ENCODE measurements at places on chromosomes 2 and 18. TPM values are rescaled to one million over a fixed set of nuclear protein-coding genes. Genes with fewer than 3 reads are reported as not detected.

Gene SRD5A2
- polyA plus RNA-seq = 0.08 TPM

Gene TTLL4
- 43.7 TPM for polyA plus RNA-seq

Gene NTSR2
- polyA plus RNA-seq = not detected

Gene SERPINB2
- 0.14 TPM for polyA plus RNA-seq

Gene MC2R
- not detected for polyA plus RNA-seq

Gene PLEK
- 7.7 TPM for polyA plus RNA-seq

Gene EGR4
- not detected for polyA plus RNA-seq

Gene YES1
- polyA plus RNA-seq = 76.0 TPM

Gene SLC11A1
- 2.2 TPM for polyA plus RNA-seq

DNA sequence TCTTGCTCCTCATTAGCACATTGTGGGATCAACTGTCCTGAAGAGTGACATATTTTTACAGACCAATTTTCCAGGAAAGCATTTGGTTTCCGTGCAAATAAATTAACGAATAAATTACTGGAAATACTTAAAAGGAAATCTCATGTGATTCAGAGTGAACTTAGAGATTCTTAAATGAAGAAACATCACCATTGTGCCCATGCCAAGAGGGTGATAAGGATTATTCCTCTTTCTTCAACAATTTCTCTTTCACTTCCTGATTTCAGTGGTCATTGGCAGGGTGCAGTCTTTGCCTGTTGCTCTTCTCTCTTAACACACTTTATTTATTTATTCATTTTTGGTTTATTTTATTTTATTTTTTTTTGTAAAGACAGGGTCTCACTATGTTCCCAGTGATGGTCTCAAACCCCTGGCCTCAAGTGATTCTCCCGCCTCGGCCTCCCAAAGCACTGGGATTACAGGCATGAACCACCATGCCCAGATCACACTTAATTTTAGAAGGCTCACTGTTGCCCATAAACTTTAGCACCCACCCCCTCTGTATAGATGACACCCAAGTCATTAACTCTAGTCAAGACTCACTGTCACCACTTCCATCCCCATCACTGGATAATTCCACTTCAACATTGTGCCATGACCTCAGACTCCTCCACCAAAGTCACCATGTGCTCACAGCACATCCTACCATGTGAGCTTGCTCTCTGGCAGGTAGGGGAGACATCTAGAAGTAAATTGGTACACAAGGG lies 92.6 kb upstream of the CERS6 start:
- no peak for DNase-seq

GRCh38 chr2:58904095-58904494 lies 663.0 kb upstream of the FANCL start:
- no peak for DNase-seq

- DNase-seq = no peak
Observed at GRCh38 chr2:219648176-219648575, 20.7 kb downstream of the SLC4A3 start.

- no peak for DNase-seq
Observed at GRCh38 chr2:241020629-241021190, 22.3 kb downstream of the SNED1 start.

DNA sequence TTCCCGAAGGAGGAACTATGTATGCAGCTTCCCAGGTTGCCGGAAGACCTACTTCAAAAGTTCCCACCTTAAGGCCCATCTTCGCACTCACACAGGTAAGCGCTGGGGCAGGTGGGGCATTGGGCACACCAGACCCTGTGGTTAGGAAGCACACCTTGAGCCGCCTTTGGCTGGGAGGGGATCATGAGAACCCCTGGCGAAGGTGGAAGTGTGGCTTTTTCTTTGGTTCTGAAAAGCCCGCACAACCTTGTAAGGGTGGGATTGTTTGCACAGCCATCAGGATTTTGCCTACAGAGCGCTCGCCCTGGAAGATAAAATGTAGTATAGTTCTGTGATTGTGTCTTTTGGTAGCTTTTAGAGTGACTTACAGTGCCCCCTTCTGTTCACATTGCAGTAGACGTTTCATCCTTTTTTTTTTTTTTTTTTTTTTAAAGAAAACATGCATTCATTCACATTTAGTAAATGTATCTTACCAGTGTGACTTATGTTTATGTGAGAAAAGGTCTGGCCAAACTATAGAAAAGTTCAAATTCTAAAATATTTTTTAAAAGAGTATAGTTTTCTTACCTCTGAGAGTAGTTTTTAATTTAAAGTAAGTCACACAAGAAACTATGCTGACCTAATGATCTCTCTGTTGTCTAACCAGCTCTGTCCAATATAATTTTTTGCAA lies 5.3 kb downstream of the KLF11 start:
- no peak for DNase-seq

GRCh38 chr2:227147023-227147422 lies 17.0 kb downstream of the COL4A4 start:
- DNase-seq = no peak

- no peak for DNase-seq
Observed at GRCh38 chr18:6220129-6220528, 194.6 kb downstream of the L3MBTL4 start.

DNA sequence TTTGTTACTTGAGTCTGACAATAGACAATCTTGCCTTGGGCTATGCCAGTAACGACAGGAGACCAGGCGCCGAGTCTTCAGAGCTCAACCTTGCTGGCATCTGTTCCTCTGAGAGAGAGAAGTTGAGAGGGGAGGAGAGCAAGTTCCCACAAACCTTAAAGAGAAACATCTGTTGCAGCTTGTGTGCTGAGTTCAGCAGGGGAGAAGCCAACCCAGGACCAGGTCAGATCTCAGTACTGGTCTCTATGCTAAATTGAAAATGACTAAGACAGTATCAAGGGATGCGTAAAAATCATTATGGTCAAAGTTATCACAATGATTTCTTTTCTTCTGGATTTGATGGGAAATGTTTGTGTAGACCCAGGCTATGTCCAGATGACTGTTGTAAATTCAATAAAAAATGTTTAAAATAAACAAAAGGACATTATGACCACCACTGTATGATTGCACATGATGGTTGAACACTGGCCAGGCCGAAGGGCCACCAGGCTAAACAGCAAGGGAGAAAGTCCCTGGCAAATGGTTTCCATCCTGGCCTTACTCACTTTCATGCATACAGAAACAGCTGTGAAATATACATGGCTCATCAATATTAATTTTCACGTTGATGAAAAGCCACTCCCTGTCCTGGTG lies 100.3 kb upstream of the PMAIP1 start:
- DNase-seq = no peak

DNA sequence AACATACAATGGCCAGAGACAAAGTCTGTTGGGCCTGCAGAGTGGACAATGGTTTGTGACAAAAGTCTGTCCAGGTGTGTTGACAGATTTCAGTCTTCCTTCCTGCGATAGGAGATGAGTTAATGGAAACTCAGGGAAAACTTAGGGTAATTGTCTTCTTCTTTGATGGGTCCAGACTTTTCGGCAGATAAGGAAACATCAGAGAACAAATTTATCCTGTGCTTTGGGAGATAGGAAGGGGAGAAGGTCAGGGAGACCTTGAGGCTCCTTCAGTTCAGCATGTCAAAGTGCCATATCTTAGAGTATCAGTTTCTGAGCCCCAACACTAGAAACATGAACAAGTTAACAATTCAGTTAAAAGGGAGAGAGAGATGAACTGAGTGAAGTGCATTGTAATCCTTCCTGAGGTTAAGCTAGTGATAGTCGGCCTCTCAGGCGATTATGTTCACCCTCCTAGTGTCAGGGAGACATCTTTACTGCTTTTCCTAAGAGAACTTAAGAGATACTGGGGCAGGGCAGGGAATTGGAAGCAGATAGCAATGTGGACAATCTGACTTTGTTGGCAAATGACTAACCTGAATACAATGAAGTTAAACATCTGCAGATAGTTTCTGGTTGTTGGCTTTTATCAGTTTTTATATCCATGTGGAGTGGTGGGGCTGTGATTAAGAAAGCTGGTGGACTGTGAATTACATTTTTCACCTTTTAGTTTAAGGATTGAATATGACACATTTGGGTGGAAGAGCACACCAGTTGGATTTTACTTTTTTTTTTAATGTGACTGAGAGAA lies 248.8 kb upstream of the FN1 start:
- DNase-seq = no peak

DNA sequence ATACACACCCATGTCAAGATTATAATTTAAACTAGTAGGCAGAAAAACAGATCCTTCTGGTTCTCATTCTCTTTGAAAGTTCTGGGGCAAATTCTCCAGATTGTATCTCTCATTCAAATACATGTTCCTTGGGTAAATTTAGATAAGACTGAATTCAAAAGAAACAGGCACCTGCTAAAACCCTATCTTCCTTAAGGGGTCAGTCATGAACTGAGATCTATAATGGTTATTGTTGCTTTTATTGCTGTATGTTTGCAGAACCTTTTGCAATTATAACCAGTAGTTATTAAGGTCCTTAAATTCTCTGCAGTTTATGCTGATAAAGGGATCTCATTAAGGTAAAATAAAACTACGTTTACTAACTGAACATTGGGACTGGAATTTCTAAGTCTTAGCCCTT lies 83.5 kb downstream of the MYO5B start:
- DNase-seq = no peak

DNA sequence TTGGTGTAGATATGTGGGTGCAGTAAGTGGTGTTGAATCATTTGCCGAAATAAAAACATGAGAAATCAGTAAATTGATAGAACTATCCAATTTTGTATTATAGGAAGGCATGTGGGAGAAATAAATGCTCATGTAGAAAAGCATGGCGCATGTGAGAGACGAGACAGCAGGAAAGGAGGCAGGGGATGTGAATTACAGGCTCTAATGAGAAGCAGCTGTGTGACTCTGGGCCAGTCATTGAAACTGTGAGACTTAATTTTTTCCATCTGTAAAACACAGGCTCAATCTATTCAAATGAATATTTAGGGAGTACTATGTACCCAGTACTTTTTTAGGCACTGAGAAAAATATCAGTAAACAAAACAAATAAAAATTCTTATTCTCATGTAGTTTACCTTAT lies 42.6 kb upstream of the MAP3K20 start:
- no peak for DNase-seq

GRCh38 chr2:234491897-234492296 lies 5.0 kb downstream of the ARL4C start:
- no peak for DNase-seq

DNA sequence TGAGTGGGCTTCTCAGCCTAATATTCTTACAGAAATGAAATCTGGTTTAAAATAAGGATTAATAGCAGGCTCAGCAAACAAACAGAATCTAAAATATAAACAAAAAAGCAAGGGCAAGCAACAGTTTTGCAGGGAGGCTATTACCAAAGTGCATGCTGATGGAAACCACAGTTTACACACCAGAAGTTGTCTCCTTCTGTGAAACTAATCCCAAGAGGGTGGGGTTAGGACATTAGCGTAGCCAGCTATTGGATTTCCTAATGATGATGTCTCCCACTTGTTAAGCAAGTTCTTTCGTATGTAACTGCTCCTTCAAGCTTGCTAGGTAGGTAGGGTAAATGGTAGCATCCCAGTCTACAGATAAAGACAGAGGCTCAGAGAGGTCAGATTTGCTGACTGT lies 65.0 kb upstream of the TSPYL6 start:
- DNase-seq = no peak

GRCh38 chr2:237824085-237824484 lies 25.5 kb downstream of the RBM44 start:
- DNase-seq = no peak

GRCh38 chr2:64608867-64609226 lies 44.9 kb downstream of the SERTAD2 start:
- no peak for DNase-seq

GRCh38 chr2:45833301-45833967 lies 182.0 kb downstream of the PRKCE start:
- no peak for DNase-seq

DNA sequence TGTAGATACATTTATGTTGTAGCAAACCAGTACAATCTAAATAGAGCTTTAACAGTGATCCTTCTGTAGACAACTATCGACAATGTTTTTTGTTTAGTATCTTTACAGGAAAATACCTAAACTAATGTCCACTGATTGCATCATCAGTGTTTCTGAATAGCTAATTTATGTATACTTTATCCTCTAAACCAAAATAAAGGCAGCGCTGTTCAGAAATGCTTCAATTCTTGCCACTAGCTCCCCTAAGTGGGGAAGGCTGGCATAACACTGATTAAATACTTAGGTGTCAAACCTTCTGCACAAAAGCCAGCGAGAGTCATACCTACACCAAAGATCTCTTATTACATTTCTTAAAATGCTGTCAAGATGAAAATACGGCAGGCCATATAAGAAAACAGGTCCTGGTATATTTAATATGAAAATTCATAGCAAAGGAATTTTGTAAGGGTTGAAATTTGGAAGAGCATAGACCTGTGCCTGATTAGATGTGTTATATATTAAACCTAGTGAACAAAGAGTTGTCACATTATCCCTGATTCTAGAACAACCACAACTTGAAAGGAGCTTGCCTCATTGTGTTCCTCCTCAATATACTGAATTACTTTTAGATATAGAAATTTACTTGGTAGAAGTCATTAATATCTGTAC lies 1693.4 kb upstream of the SLC39A10 start:
- no peak for DNase-seq

GRCh38 chr2:55862673-55863390 lies 60.8 kb downstream of the EFEMP1 start:
- DNase-seq = no peak

GRCh38 chr2:217691920-217692666 lies 310.7 kb downstream of the TNS1 start:
- no peak for DNase-seq

- no peak for DNase-seq
Observed at GRCh38 chr2:95329891-95330793, 33.0 kb downstream of the KCNIP3 start.

GRCh38 chr18:36073676-36074075 lies 6.3 kb upstream of the RPRD1A start:
- no peak for DNase-seq

DNA sequence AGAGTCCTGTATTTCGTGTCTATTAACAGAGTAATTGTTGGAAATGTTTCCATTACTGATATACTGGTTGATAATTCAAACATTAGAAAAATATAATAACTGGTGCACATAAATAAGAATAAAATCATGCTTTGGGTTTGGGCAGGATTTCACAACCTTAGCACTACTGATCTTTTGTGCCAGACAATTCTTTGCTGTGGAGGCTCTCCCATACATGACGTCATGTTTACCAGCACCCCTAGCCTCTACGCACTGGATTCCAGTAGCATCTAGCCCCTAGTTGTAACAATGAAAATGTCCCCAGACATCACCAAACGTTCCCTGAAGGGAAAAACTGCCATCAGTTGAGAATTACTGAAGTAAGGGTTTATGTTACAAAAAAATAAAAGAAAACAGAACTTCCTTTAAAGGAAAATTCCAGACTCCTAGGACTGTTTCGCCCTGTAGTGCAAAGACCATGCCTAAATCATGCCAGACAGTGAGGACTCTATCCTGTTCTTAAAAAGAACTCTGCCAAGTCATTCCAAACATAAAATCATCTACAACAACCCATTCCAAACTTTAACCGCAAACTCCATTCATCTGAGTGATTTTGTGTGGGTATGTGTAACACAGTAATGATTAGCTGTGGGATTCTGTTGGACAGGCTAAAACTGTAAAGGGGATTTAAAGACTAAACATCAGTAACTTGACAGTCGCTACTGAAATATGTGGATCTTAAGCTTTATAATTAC lies 313.4 kb upstream of the CCDC68 start:
- no peak for DNase-seq

GRCh38 chr2:29375843-29376242 lies 260.6 kb downstream of the CLIP4 start:
- no peak for DNase-seq

- DNase-seq = no peak
Observed at GRCh38 chr2:181300600-181301291, 156.4 kb upstream of the ITGA4 start.

- no peak for DNase-seq
Observed at GRCh38 chr2:127657232-127657595, 11.3 kb downstream of the GPR17 start.

- peak; percentile 36 for DNase-seq
Observed at GRCh38 chr2:139478165-139478914, 698.1 kb upstream of the NXPH2 start.

All from renal cortex interstitium (tissue), 15 donors.